Right cardiac atrium (tissue), 5 donors: ENCODE measurements at places on chromosomes 2 and 18.

DNA sequence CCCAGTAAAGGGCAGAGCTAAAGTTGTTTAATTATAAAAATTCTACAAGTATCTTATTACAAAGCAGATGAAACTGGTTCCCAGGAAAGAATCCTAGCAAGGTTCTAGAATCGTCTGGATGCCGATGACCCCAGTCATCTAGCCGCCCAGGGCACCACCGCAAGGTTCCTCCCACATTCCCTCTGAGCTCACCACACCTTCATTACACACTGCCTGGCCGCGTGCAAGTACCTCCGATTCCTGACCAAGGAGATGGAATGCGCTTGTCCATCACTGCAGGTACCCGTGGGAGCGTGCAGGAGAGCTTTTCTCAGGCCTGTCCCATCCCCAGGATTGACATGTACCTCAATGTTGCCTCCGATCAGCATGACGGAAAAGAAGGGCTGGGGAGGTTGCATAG, 158.5 kb downstream of the LAMA1 start:
- DNase-seq, result no peak

- no peak for DNase-seq
Measured at GRCh38 chr18:50814395-50814794, 5.4 kb downstream of the MRO start.

- DNase-seq, result no peak
Measured at GRCh38 chr18:58536534-58537271, 92.2 kb downstream of the ALPK2 start.

GRCh38 chr2:191038241-191038725, 24.3 kb upstream of the STAT1 start:
- no peak for DNase-seq

- DNase-seq, result no peak
Measured at GRCh38 chr2:53353135-53354114, 414.2 kb upstream of the CHAC2 start.

- no peak for DNase-seq
Measured at GRCh38 chr2:105321875-105322646, 7.5 kb downstream of the TGFBRAP1 start.

GRCh38 chr2:130963849-130964793, 127.4 kb downstream of the ARHGEF4 start:
- DNase-seq, result peak; percentile 54

GRCh38 chr2:42495234-42495581, 1.4 kb upstream of the KCNG3 start:
- DNase-seq, result no peak

DNA sequence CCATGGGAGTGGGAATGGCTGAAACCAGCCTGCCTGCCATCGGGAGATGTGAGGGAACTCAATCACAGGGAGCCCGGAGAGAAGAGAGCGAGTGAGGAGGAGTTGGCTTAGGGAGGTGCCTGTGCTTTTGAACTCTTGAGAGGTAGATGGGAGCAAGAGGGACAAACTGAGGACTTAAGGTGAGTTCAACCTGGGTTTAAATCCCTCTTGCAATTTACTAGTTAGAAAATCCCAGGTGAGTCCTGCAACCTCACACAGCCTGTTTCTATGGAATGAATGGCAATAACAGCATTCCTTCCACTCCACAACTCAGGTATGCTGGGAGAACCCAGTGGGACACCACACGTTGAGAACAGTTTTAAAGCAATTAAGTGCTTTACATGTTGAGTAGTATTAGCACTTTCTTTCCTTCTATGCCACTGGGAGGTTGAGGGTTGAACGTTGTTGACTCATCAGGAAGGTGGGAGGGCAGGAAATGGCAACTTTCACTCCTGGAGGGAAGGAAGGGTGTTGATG, 57.3 kb downstream of the VIT start:
- no peak for DNase-seq

- DNase-seq, result no peak
Measured at GRCh38 chr18:76102626-76103025, 392.4 kb downstream of the ZNF516 start.

- DNase-seq, result no peak
Measured at GRCh38 chr18:3162181-3162580, 57.6 kb downstream of the MYOM1 start.

- no peak for DNase-seq
Measured at GRCh38 chr2:240998995-240999791, 775 bp downstream of the SNED1 start.

DNA sequence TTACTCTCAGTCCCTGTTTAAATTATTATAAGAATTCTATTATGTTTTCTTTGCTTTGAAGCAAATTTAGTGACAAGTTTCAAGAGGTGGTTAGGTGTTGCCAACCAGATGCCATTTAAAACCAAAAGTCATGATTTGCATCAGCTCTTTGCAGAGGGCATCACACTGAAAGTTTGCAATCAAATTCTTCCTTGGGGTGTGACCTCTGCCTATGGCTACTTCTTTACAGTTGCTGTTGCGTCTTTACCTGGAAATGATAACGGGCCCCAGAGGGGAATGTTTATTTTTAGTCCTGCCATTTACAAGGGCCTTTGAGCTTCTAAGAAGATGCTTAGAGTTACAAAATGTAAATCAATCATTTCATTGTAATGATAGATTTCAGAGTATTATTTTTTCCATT, 561.0 kb downstream of the ARHGAP15 start:
- no peak for DNase-seq

DNA sequence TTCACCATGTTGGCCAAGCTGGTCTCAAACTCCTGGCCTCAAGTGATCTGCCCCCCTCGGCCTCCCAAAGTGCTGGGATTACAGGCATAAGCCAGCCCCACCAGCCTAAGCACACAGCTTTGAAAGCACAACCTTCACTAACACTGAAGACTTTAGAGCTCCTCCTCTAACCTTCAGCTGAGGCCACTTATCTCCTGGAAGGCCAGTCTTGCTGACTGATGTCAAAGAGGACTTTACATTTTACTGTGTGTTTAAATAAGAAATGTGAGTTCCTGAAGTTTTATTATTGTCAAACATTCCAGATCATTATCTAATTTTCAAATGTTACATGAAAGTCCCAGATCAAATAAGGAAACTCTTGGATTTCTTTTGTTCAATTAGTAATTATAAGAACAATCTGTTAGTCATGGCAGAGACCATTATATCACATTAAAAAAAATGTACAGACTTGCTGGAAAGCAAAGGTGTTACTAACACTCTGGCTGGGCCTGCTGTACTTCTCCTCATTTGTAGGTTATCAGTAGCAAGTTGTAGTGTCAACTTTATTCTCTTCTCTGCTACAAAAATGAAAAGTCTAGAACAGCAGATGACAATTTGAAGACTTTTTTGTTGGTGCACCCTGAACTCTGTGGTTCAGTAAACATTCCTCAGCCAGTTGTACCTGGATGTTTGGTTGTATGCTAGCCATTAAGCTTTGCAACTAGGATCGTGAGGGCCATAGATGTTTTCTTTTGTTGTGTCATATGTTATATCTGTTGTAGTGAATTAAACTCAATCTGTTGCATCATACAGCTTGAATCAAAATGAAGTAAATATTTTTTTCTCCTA, 80.0 kb downstream of the AOX1 start:
- no peak for DNase-seq

DNA sequence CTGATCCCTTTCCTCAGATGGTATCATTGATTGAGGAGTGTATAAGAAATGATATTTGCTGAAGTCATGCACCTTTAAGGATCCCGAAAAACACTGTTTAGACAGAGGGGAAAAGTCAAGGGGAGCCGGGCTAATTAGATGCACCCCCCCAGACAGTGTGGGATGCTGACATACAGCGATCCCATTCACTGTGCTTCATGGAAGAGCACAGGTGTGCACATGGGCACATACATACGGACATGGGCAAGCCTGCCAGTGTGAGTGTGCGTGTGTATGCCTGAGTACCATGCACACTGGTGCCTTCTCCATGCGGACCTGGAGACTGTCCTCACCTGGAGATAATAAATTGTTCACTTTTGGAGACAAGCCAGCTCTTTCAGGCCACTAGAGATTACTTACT, 22.6 kb downstream of the MEIS1 start:
- no peak for DNase-seq

GRCh38 chr2:37781028-37781427, 109.6 kb upstream of the CDC42EP3 start:
- DNase-seq, result no peak

- DNase-seq, result no peak
Measured at GRCh38 chr18:55406451-55406991, 181.5 kb downstream of the TCF4 start.

DNA sequence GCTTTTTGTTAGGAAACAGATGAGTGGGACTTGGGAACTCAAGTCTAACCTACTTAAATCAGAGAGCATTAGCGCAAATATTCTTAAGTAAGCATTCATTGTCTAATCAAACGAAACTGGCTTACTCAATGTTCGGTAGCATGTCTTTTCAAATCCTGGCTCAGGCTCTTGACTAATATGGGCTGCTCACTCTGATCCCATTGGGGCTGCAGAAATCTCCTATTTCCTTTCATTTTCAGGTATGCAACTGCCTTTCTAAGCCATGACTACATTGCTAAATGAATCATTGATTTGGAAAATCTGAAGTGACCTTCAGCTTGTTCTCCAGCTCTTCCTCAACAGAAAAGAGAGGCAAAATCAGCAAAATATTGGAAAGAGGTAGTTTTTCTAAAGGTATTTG, 2084.4 kb upstream of the PIK3C3 start:
- DNase-seq, result no peak

DNA sequence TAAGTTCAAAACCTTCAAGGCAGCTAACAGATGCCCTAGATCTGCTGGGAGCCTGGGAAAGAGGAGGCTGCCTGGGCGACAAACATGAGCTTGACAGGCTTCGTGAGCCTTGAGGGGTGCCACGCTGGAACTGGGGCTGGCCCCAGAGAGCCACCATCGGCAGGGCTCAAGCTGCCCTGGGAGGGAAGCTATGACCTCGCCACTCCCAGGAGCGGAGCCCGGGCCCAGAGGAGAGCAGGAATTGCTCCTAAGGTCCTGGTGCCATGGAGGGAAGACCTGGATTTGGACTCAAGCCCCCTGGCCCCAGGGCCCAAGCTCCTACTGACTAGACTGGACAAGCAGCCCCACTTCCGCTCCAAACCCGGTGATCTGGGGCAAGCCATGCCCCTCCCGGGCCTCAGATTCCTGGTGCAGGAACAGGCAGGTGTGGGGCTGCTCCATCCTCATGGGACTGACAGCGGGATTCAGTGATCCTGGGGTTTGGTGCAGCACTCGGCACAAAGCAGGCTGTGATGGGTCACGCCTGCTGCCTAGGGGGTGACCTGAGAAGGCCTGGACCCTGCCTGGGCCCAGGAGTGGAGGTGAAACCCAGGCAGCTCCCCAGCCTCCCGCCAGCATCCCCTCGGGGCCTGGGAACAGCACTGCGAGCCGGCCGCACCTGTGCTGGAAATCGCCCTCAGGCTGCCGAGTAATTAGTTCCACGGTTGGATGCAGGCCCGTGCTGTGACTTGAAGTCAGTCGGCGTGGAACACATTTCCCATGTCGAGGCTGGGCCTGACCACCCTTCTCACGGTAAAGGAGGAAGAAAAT, 246.9 kb downstream of the NDUFA10 start:
- no peak for DNase-seq

- DNase-seq, result no peak
Measured at GRCh38 chr2:102065675-102066252, 74.0 kb downstream of the IL1R2 start.

DNA sequence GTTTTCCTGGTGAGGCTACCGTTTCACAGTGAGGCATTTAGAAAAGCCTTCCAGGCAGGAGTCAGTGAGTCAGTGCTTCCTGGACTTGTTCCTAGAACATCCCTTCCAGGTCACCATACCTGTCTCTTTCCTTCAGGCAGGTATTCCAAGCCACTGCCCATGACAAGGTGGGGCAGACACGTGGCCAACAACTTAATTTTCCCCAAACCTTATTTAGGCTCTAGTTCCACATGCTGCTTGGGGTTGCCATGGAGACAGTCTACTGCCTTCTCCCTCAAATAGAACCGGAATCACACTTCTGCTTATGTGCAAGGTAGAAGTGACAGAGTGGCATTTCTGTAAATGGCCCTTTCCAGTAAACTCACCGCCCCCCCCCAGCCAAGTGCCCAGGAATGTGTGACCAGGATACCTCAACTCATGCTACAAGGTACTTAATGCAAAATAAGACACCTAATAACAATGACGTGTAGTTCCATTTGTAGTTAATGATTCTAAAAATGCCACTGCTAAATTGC, 258.3 kb downstream of the PRKCE start:
- DNase-seq, result no peak

GRCh38 chr2:2793925-2794560, 463.0 kb upstream of the MYT1L start:
- DNase-seq, result no peak

DNA sequence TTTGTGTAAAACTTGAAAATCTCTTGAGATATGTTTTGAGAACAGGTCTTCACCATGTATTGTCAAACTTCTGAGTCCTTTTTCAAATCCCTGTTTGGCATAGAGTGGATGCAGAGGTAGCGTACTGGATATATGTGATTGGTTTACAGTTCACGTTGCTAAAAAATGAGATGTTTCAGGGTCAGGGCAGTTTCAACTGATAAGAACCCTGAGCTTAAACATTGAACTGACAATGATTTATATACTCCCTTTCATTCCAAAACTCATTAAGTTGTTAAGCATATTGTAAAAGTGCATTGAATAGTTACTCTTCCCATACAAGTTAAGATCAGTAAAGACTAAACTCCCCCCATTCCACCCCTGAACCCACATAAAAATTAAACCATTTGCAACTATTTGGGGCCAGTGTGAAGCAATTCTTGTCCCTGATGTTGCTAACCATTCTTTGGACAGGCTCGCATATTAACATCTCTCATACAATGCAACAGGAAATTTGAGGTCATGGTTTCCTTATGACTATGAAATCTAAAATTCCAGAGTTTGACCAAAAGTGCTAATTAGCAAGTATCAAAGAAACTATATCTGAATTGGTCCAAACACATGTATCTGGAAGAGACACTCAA, 470.9 kb upstream of the ACVR2A start:
- no peak for DNase-seq

GRCh38 chr2:230323385-230324106, 3.4 kb upstream of the SP140L start:
- no peak for DNase-seq

- DNase-seq, result no peak
Measured at GRCh38 chr2:750628-751027, 73.4 kb upstream of the TMEM18 start.
